ENCODE measurements at places on chromosomes 3 and 15.

DNA sequence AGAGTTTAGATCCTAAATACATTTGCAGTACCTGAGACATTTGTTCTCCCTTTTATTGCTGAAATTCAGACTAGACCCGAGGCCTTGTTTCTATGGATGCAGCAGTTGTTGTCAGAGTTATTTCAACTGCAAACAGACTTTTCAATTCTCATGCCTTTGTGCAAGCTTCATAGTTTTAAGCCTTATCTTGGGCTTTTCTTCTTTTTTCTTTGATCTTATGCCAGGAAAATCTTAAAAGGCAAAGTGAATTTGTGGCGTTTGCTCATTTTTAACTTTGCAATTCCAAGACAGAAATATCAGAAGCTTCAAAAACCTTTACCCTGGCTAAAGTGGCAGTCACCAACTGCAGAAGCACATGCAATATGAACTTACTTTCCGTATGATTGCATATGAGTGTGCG, 576.7 kb downstream of the DIPK2A start:
- no peak for DNase-seq

DNA sequence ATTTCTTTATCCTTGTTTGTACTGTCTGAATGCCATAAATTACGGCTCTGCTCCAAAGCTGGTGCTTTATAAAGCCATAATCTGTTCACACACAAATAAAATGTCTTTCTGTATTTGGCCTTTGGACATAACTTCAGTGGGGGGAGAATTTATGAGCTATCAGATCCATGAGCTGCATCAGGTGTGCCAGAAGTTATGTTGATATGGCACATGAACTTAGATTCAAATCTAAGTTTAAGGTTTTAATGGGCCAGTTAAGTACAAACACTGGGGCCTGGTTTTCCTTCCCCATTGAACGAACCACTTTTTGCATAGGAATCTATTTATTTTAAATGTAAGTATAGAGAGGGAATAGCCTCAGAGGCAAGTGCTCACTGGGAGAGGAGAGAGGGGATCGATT, 239.9 kb downstream of the NFKBIZ start:
- no peak for DNase-seq

- DNase-seq = no peak
These were observed 172.0 kb downstream of the ADAMTS17 start for GRCh38 chr15:100169615-100170290.

DNA sequence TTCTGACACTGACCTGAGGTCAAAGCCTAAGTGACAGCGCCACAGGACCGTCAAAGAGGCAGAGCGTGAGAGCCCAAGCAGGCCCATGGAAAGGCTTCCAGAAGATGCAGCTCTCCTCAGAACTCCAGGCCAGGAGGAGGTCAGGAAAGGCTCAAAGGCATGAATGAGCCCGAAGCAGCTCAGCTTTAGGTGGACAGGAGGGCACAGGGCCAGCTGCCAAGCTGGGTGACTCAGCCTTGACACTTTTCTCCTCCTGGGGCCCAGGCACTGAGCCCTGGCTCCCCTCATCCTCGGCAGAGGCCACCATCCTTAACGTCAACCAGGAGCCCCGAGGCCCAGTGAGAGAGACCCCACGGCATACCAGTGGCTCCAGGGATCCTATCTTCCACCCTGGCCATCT, 62.9 kb downstream of the ADCY5 start:
- no peak for DNase-seq

- no peak for DNase-seq
These were observed 3.4 kb upstream of the MEIS2 start for GRCh38 chr15:37103475-37104423.

GRCh38 chr15:57500979-57501576, 90.6 kb upstream of the MYZAP start:
- DNase-seq = no peak

DNA sequence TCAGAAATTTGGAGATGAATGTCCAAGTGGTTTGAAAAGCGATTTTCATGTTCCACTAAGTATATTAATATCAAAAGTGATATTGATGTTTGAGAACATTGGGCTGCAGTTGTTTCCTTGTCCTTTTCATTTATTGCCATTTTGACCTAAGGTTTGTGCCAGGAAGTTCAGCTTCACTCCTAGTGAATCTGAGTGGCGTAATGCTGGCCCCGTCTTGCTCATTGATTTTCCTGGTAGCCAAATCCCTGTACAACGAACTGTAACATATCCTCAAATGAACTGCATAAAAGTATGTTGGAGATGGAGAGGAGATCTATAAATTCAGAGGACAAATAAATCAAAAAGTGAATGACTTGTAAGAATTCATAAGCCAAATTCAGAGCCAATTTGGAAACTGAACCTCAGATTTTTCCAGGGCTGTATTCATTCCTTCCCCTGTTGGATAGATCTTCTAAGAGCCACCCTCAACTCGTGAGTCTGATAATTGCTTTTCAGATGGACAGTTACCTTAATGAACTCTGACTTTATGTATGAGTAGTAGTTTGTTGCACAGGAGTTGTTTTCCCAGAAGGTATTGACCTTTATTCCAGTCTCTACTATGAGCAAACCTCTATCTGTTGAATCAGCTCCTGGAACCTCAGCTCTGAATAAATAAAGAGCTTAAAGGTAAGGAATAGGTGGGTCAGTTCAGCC, 72.8 kb downstream of the ITPR1 start:
- no peak for DNase-seq

DNA sequence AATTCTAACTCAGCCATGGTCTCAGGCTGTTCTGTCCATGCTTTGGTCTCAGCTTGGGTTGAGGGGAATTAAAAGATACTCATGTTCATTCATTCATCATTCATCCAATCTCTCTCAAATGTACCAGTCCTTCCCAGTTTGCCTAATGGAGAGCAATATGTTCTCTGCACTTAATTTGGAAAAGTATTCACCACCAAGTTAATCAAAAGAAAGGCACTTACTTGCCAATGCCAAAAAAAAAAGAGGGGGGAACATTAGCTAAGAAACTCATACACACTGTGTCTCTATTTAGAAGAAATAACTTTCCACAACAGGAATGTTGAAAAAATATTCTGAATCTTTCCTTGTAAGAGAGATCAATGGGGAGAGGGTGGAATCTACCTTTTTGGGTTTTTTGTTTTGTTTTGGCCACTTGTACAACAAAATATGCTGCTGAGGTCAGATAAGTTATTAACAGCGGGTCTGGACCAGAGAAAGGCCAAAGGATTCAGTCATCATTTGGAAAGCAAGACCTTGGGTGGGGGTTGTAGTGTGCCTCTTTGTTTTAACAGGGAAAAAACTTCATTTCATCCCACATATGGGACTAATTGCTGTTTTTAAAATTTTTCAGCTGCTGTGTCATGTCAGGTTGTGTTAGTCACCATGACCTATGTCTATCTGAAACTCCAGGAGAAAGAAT, 152.3 kb downstream of the FBN1 start:
- no peak for DNase-seq

- DNase-seq = no peak
These were observed 54.9 kb downstream of the ATOSA start for GRCh38 chr15:52624262-52624661.

GRCh38 chr3:169243579-169243978, 419.9 kb downstream of the MECOM start:
- no peak for DNase-seq

- DNase-seq = no peak
These were observed 27.6 kb downstream of the SLC28A1 start for GRCh38 chr15:84911879-84912660.

- DNase-seq = no peak
These were observed 240.8 kb downstream of the NR1D2 start for GRCh38 chr3:24185738-24186384.

DNA sequence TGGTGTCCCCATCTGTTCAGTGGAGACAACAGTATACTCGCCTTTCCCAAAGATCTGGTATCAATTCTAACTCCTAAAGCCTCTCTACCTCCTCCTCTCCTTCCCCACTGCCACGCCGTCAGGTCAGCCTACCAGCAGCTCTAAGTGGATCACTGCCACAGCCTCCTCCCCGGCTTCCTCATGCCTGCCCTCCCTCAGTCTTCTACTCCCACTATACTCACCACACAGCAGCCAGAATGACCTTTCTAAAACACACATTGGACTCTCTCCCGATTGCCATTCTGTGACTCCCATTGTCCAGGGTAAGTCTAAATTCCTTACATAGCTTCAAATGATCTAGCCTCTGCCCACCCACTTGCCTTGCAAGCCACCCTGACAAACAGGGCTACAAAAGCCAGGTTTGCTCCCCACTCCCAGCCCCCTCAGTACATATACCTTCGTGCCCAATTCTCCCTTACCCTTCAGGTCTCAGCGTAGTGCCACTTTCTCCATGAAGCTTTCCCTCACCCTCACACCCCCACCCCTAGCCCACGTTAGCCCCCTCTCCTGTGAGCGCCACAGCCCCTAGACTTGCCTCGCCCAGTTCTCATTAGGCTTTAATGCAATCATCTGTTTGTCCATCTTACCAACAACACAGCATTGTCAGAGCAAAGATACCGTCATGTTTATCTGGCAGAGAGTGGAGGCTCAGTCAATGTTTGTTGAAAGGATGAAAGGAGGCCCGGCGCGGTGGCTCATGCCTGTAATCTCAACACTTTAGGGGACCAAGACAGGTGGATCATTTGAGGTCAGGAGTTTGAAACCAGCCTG, 9.5 kb upstream of the SEMA7A start:
- DNase-seq = no peak

DNA sequence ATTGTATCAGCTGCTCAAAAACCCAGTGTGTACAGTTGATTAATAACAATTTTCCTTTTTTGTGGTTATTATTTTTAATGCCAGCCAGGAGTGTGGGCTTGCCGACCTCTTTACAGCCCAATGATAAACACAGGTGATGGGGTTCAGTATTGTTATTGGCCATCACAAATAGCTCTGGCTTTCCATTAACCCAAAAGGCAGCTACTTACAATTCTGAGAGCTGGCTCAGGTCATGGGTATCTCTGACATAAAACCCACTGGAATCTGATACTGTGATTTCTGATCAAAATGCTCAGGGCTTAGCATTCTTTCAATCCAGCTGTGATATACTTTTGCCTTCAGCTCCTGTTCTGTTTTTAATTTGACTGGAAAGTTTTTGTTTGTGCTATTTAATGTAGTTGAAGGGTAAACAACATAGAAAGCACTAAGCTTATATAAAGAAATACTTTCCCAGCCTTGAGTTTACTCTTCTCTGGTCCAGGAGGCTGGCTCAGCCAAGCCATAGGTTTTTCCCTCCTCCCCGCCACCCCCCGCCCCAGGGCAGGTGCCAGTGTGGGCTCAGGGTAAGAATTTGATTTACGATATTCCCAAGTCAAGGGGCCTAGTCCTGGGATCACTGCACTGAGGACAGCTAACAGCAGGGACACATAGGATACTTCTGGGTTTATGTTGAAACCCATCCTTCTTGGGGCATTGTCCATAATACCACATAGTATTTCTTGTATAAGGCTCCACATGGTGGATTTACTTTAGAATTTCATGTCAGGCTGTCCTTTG, 54.0 kb upstream of the MYZAP start:
- DNase-seq = no peak

DNA sequence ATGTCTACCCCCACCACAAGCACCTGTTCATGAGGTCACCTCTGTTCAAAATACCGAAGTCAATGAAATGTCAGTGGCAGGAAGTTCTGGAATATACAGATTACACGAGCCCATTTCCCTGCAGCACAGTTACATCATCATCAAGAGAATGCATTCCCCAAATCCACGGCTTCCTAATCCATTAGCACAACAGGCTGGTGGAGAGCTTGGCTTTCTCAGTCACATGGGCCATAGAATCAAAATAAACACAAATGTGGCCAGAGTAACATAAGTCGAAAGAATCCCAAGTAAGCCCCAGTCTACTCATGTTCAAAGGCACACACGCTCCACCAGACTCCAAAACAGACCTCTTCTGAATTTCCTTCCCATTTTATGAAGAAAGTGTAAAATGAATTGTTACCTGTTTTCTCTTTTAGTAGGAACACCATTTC, 419.3 kb downstream of the MAGI1 start:
- no peak for DNase-seq

- no peak for DNase-seq
These were observed 302.9 kb upstream of the DPPA4 start for GRCh38 chr3:109640146-109640652.

GRCh38 chr3:182568261-182568660, 225.0 kb upstream of the ATP11B start:
- DNase-seq = no peak

DNA sequence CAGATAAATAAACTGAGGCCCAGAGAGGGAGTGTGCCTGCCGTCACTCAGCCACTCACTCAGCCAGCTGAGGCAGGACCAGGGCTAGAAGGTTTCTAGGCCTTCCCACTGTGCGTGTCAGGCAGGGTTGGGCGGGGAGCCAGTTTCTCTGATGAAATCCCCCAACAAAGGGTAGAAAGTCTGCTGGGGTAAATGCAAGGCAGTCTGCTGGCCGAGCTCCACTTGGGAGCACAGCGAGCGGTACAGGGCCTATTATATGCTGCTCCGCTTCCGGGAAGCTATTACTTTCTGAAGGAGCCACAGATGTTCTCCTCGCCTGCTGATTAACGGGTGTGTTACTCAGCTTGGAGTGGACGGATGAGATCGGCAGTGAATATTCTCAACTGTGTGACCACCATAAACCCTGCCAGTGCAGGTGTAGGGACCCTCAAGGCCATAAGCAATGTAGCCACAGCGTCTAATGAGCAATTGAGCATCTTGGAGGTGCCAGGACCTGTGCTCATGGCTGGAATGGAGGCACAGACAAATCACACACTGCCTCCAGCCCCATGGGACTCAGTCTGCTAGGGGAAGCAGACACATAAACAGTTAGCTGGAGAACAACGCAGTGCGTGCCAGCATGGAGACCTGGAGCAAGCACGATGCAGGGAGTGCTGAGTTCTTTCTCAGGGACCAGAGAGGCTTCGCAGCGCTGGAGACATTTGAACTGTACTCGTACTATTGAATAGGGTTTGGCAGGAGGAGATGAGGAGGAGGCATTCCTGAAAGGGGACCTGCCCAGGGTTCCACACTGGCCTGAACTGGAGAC, 42.1 kb downstream of the CORO2B start:
- DNase-seq = no peak

GRCh38 chr3:57948781-57949242, 59.4 kb upstream of the FLNB start:
- no peak for DNase-seq

DNA sequence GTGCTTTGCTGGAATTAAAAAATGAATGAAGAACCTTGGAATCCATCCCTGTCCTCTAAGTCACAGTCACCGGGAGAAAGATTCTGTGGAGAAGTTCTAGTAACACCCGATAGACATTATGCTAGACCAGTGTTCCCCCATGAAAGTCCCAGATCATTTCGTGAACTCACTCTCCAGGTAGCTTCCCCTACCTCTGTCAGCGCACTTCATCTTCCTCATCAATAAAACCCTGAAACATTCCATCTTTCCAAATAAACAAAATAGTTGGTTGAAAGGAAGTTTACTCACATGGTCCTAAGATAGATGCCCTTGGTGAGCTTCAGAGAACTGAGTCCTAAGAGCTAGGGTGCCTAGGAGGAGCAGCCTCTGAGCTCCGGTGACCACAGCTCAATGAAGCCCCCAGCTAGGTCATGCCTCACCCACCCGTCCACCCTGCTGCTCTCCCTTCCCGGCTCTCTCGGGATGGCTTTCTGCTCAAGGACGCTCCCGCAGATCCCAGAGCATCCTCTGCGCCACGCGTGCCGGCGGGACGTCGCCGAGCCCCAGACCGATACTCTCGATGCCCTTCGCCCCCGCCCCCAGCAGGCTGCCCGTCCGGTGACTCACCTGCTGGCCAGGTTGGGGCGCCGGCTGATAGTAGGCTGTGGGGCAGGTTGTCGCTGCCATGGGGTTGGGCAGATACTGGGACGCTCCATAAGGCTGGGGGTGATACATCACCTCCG, 776 bp downstream of the VGLL3 start:
- no peak for DNase-seq

Data from activated CD4-positive, alpha-beta memory T cell treated with anti-CD3 and anti-CD28 coated beads, Interleukin-2, amount 10 ng/mL, durations not matched to agents 7 days and 5 days (primary cell).